ENCODE measurements at places on chromosomes 13 and 19.

DNA sequence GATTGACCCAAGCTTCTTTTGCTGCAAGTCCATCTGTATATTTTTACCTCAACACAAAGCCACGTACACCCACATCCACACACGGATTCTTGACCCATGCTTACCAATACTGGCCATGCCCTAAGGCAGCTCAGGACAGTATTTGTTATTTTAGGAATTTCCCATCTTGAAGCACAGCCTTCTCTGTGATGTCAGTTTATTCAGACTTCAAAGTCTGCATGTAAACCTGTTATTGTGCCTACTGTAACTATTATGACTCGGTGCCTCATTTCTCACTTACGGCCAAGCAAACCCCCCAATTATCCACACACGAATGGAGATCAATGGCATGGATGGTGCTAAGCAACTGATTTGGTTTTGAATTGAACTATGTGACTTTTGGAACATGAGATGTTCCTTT lies 17.5 kb downstream of the CLDN10 start:
- no peak for DNase-seq

DNA sequence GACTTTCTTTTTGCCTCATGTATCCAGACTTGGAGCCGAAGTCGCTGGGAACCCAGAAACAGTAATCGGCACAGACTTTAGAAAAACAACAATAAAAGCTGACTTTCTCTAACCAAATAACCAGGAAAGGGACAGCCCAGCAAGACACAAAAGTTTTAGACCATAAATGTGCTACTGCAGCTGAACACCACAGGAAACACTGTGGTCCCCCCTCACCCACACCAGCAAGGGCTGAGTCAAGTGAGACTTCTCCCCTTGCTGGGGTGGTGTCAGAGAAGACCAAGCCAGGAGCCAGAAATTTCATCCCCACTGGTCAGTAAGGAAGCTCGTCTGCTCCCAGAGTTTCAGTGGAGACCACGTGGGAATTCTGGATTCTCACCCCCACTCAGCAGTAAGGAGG lies 70.6 kb downstream of the ESD start:
- DNase-seq, result no peak

GRCh38 chr13:94239135-94239534 lies 240.3 kb downstream of the DCT start:
- peak; percentile 6 for DNase-seq

- no peak for DNase-seq
These were observed 11.9 kb downstream of the EPS8L1 start for GRCh38 chr19:55087542-55087901.

- DNase-seq, result no peak
These were observed 81.7 kb upstream of the ABCC4 start for GRCh38 chr13:95382916-95383315.

- DNase-seq, result no peak
These were observed 6.0 kb downstream of the PODNL1 start for GRCh38 chr19:13932149-13932637.

- no peak for DNase-seq
These were observed 1291.6 kb upstream of the SLC10A2 start for GRCh38 chr13:104357672-104358354.

GRCh38 chr13:59780058-59780457 lies 383.7 kb downstream of the DIAPH3 start:
- no peak for DNase-seq

- DNase-seq, result no peak
These were observed 575.8 kb upstream of the KLF12 start for GRCh38 chr13:74710006-74710405.

GRCh38 chr13:26663791-26664190 lies 96.8 kb downstream of the GPR12 start:
- DNase-seq, result no peak

DNA sequence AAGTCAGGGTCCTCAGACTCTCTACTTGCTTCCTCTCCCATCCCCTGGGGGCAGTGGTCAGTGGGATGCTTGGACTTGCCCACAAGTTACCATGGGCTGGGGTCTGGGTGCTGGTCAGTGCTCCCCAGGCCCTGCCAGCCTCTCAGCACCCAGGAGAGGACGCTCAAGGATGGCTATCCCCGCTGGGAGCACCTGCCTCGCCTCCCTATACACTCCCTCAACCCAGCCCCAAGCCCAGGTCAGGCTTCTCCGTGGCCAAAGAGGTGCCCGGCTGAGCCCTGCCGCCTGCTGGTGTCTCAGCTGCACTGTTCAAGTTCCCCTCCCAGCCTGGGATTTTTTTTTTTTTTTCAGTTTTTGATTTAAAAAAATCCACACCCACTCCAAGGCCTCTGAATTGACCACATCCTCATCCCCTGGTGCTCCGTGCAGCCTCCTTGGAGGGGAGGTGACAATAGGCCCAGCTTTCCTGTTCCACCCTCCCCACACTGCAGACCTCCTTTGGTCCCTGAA lies 10.8 kb downstream of the F2RL3 start:
- DNase-seq, result peak; percentile 67

GRCh38 chr13:46633416-46633815 lies 80.4 kb downstream of the LRCH1 start:
- DNase-seq, result no peak

- DNase-seq, result peak; percentile 87
These were observed at the start of gene PEX11G for GRCh38 chr19:7488736-7489353. Gene PEX11G, minus strand, starts transcription at chr19:7489035. Its CDS starts 25 bp downstream, at chr19:7489010.

DNA sequence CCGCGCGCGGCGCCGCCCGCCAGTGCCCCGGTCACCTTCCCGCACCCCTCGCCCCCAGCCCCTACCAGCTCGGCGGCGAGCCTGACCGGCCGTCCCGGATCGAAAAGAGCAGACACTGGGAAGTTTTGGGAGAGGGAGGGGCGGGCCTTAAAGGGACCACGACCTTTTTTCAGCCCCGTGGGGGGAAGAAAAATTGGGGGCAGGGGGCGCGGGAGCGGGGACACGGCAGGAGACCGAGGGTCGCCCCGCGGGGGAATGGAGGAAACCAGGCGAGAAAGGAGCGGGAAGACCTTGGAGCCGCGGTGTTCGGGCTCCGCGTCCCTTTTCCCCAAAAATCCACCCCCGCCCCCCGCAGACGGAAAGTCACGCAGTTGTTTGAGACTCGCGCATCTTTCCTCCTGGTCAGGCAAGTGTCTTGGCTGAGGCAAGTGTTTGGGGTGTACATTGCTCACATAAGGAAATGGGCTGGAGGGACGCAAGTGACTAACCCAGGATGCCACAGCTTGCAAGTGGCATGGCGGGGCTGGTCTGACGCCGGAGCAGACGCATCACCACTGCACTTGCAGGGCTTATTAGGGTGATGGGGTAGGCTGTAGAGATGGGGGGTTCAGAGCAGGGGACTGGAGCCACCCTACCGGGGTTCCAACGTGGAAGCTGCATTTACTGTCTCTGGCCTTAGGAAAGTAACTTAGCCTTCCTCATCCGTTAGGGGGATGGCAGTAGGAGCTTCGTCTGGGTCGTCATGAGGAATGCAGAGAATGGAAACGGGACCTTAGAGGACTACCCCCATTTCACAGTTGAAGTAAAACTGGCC lies 2.7 kb upstream of the HNRNPL start:
- DNase-seq, result peak; percentile 70

- DNase-seq, result no peak
These were observed 879.6 kb upstream of the SLC10A2 start for GRCh38 chr13:103945836-103946235.
